ENCODE measurements at places on chromosomes 16 and 17.
A peak's percentile ranks its signal among the peaks of the same experiment; 100 is the strongest.

DNA sequence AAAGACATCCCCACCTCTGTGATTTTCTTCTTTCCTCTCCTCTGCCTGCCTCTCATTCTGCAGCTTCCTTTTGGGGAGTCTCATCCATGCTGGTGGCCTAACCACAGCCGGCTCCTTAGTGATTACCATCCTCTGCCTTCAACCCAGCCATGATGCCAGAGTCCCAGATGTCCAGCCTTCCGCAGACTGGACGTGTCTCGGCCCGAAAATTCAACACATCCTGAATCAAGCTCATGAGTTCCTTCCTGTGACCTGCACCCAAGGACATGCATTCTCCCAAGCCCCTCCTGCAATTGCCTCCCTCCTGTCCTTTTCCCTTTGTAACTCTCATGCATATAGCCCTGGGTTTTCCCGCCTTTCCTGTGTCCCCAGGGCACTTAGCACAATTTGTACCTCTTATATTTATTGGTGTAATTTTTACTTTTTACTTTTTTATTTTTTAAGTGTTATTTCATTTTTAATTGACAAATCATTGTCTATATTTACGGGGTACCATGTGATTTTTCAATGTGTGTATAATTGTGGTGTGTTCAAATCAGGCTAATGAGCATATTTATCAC, 1.2 kb upstream of the SLC13A5 start:
- H3K27ac ChIP-seq = no peak overlapping the region
- DNase-seq = no peak
- peaks cover 4% of the 10 kb centered on the region for H3K36me3 ChIP-seq
- H3K27me3 ChIP-seq = peaks cover 69% of the 10 kb centered on the region
- H3K4me1 ChIP-seq = peaks cover 14% of the 10 kb centered on the region

DNA sequence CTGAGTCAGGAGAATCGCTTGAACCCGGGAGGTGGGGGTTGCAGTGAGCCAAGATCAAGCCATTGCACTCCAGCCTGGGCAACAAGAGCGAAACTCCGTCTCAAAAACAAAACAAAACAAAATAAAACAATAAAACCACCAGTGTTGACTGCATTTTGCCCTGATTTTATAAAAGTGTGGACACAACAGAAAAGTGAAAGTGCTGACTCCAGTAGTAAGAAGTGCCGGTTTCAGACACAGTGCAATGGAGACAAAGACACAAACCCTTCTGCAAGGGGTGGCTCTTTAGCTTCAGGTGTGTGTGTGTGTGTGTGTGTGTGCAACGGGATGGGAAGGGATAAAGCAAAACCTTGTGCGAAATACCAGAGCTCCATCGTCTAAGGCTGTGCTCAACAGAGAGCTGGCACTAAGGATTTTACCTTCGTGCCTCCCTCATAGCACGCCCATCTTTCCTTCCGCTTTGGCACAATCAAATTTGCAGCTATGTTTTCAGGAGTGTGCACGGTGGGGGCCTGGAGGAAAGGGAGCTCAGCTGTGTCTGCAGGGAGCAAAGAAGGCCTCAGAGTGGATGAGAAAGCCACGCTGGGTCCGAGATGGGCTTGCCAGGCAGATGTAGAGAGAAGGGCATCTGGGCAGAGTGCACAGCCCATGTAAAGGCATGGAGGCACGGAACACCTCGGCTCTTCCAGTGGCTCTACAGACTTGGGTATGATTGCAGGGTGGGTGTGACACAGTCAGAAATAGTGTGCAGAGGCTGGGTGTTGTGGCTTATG, 15.5 kb downstream of the MXRA7 start:
- no peaks in the 10 kb centered on the region for H3K36me3 ChIP-seq
- no peak overlapping the region for H3K27ac ChIP-seq
- no peaks in the 10 kb centered on the region for H3K27me3 ChIP-seq
- no peak overlapping the region for H3K4me3 ChIP-seq

- H3K36me3 ChIP-seq = no peaks in the 10 kb centered on the region
- peaks cover 9% of the 10 kb centered on the region for H3K4me1 ChIP-seq
- DNase-seq = no peak
- H3K27me3 ChIP-seq = peaks cover 19% of the 10 kb centered on the region
Measured at GRCh38 chr17:29051731-29052130, 8.8 kb downstream of the PIPOX start.

GRCh38 chr16:11283820-11284248, 2.7 kb upstream of the PRM1 start:
- no peak overlapping the region for H3K4me3 ChIP-seq
- DNase-seq = no peak
- peaks cover 16% of the 10 kb centered on the region for H3K27me3 ChIP-seq
- no peak overlapping the region for H3K27ac ChIP-seq

GRCh38 chr16:66857437-66857836, 13.2 kb downstream of the CA7 start:
- no peaks in the 10 kb centered on the region for H3K4me1 ChIP-seq
- DNase-seq = no peak
- no peak overlapping the region for H3K27ac ChIP-seq
- no peaks in the 10 kb centered on the region for H3K27me3 ChIP-seq
- no peak overlapping the region for H3K4me3 ChIP-seq

- no peak for DNase-seq
- H3K36me3 ChIP-seq = no peaks in the 10 kb centered on the region
- H3K4me1 ChIP-seq = peaks cover 52% of the 10 kb centered on the region
- no peak overlapping the region for H3K4me3 ChIP-seq
- H3K27me3 ChIP-seq = peaks cover 21% of the 10 kb centered on the region
Measured at GRCh38 chr17:10117581-10118001, 80.8 kb downstream of the GAS7 start.

DNA sequence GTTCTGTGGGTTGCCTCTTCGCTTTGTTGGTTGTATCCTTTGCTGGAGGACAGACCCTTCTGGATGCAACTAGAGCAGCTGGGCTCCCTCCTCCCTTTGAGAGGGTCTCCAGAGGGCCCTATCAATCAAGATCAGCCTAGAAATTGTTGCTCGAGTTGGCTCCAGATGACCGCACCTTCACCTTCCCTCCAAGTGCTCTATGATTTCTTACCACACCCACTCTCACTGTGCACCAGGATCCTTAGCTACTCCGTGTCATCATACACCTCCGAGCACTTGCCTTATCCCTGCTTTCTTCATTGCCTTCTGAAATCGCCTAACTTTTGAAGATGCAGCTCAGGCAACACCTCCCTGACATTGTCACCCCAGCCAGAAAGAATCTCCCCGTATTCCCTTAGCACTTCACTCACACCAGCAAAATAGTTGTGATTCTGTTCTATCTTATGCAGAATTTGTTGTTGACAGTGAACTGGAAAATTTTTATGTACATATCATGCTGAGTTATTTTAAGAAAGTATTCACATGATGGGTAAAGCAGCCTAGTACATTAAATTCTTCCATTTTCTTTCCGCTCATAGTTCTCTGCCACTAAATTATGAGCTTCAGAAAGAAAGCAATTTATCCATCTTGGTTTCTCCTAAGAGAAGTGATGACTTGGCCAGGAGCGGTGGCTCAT, 52.9 kb downstream of the ABAT start:
- H3K36me3 ChIP-seq = no peaks in the 10 kb centered on the region
- no peaks in the 10 kb centered on the region for H3K27me3 ChIP-seq
- no peak overlapping the region for H3K4me3 ChIP-seq
- DNase-seq = no peak
- H3K27ac ChIP-seq = no peak overlapping the region

DNA sequence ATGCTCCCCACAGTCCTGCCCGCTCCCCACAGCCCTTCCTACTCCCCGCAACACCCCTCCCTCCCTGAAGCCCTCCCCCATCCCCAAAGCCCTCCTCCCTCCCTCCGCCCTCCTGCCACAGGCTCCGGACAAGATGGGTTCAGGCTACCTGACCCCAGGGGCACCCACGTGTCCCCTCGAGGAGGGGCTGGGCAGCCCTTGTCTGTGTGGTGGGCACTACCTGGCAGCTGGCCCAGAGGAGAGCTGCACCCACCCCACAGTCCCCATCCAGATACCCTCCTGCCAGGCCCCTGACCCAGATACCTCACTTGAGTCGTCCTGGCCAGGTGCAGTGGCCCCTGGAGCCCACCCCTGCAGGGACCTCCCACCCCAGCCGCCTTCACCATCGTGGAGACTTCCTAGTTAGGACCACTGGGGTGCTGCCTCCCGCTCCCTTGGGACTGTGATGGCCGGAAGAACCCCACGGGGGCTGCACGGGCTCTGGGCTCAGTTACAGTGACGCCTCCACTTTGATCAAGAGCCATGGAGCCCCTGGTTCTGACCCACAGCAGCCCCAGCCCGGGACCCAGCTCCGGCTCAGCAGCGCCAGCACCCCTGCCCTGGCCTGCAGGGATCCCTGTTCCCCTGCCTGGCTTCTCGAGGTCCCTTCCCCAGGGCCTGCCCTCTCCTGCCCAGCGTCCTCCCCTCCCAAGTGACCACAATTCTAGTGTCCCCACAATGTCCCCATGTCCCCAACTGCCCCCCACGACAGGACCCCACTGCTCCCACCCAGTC, 806 bp downstream of the PERCC1 start:
- H3K27ac ChIP-seq = no peak overlapping the region
- H3K4me3 ChIP-seq = no peak overlapping the region
- H3K4me1 ChIP-seq = no peaks in the 10 kb centered on the region
- H3K27me3 ChIP-seq = no peaks in the 10 kb centered on the region
- no peaks in the 10 kb centered on the region for H3K36me3 ChIP-seq
- no peak for DNase-seq

- DNase-seq = no peak
- peaks cover 33% of the 10 kb centered on the region for H3K36me3 ChIP-seq
- H3K4me3 ChIP-seq = no peak overlapping the region
- peak overlapping the region; percentile 84 for H3K27ac ChIP-seq
Measured at GRCh38 chr17:45293413-45294211, 23.2 kb downstream of the MAP3K14 start.

GRCh38 chr16:12252616-12253015, 276.1 kb downstream of the SNX29 start:
- no peak overlapping the region for H3K27ac ChIP-seq
- DNase-seq = no peak

GRCh38 chr16:47561286-47561685, 100.2 kb downstream of the PHKB start:
- peaks cover 16% of the 10 kb centered on the region for H3K36me3 ChIP-seq
- no peak for DNase-seq
- H3K27me3 ChIP-seq = no peaks in the 10 kb centered on the region
- H3K27ac ChIP-seq = no peak overlapping the region
- H3K4me1 ChIP-seq = peaks cover 21% of the 10 kb centered on the region
- no peak overlapping the region for H3K4me3 ChIP-seq
